ENCODE measurements at places on chromosomes 6 and 20. TPM values are rescaled to one million over a fixed set of nuclear protein-coding genes. Genes with fewer than 3 reads are reported as not detected.

DNA sequence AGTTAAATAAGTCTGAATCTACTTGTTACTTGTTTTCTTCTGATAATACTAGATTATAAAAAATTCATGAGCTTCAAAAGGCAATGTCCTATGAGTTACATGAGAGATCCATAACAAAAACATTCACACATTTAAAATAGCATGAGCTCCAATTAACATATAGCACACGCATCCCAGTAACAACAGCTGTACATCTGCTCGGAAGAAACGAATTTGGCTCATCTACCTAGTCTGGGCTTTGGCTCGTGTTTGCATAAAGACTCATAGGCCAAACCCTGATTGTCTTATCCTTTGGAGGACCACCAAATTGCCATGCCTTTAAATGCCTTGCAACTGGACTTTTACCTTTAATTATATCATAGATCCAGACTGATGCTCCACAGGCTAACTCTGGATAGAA lies 259.7 kb upstream of the CHD6 start:
- DNase-seq, result no peak
- H3K4me1 ChIP-seq, result no peaks in the 10 kb centered on the region
- no peak overlapping the region for H3K4me3 ChIP-seq
- no peaks in the 10 kb centered on the region for H3K36me3 ChIP-seq

GRCh38 chr6:160261991-160262680 lies 3.5 kb upstream of the SLC22A2 start:
- no peaks in the 10 kb centered on the region for H3K4me1 ChIP-seq
- H3K27me3 ChIP-seq, result no peaks in the 10 kb centered on the region
- no peaks in the 10 kb centered on the region for H3K36me3 ChIP-seq
- H3K27ac ChIP-seq, result no peak overlapping the region
- H3K4me3 ChIP-seq, result no peak overlapping the region

The CLPSL2 gene
- total RNA-seq, result not detected

- DNase-seq, result no peak
- H3K4me1 ChIP-seq, result no peaks in the 10 kb centered on the region
These were observed 723 bp upstream of the ZNF451 start for GRCh38 chr6:57089265-57089664.

The COL11A2 gene
- 0.32 TPM for total RNA-seq

The SIRPB1 gene
- total RNA-seq, result 5.8 TPM

DNA sequence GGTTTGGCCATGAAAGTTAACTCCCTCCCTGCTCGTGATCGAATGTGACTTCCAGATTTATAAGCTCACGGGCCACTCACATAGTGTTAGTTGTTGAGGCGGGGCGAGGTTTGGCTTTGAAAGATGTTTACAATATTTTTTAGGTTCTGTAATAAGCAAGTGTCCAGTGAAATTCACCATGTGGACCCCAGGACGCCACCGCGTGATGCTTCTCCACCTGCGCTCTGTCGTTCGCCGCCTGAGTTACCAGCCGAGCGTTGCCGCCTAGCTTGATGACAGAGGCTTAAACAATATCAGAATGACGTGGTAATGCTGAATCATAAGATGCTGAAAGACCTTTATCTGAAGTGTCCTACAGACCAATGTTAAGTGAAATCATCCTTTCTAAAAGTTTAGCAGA lies 241.0 kb downstream of the MYLK4 start:
- H3K4me1 ChIP-seq, result no peaks in the 10 kb centered on the region
- no peak for DNase-seq
- no peak overlapping the region for H3K27ac ChIP-seq
- H3K27me3 ChIP-seq, result no peaks in the 10 kb centered on the region

The FOXC1 gene
- 13.2 TPM for total RNA-seq

The SALL4 gene
- 0.32 TPM for total RNA-seq

The POM121L2 gene
- not detected for total RNA-seq

- H3K27me3 ChIP-seq, result no peaks in the 10 kb centered on the region
- no peaks in the 10 kb centered on the region for H3K4me1 ChIP-seq
- H3K27ac ChIP-seq, result no peak overlapping the region
- no peak overlapping the region for H3K4me3 ChIP-seq
These were observed 147.2 kb upstream of the DST start for GRCh38 chr6:56789879-56790278.

The TAP2 gene
- 18.0 TPM for total RNA-seq

- DNase-seq, result peak; percentile 89
- no peaks in the 10 kb centered on the region for H3K27me3 ChIP-seq
- H3K27ac ChIP-seq, result peak overlapping the region; percentile 82
- no peaks in the 10 kb centered on the region for H3K4me1 ChIP-seq
These were observed 960 bp downstream of the ATP9A start for GRCh38 chr20:51766994-51767866.

GRCh38 chr6:65229825-65230224 lies 477.2 kb downstream of the EYS start:
- no peaks in the 10 kb centered on the region for H3K27me3 ChIP-seq
- no peak for DNase-seq
- no peaks in the 10 kb centered on the region for H3K36me3 ChIP-seq
- H3K27ac ChIP-seq, result no peak overlapping the region
- H3K4me1 ChIP-seq, result no peaks in the 10 kb centered on the region

DNA sequence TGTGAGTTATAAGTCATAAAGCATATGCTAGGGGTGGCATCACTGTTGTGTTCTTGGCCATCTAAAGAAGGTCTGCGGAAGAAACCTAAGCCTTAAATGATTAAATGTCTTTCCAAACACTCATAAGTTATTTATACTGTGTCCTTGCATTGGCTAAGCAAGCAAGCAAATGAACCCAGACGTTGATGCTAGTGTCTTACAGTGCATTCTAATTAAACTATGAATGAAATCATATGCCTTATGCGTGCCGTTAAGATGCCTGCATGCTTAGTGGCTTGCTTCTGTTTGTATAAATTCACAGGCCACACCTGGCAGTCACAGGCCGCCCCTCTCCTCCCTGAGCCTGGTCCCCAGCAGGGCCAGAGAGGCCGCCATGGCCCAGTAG lies 49.9 kb downstream of the RIN2 start:
- H3K4me3 ChIP-seq, result no peak overlapping the region
- DNase-seq, result no peak
- no peak overlapping the region for H3K27ac ChIP-seq
- H3K4me1 ChIP-seq, result peaks cover 12% of the 10 kb centered on the region
- no peaks in the 10 kb centered on the region for H3K27me3 ChIP-seq

The APOBEC2 gene
- total RNA-seq, result not detected

The NHLRC1 gene
- total RNA-seq, result 3.2 TPM

DNA sequence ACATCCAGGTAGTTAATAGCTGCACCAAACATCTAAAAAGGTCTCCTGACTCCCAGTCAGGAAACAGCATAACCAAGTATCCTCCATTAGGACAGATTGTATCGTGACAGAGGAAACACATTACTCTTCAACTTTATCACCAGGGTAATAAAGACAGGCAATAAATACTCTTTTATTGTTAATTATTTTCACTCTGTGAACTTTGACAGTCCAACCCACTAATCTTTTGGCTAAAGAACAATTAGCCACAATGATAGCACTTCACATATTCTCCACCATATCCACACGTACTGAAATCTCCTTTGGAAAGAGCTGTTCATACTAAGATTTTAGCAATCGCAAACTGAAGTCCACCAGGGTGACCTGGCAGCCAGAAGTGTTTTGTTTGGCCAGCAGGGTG lies 46.4 kb downstream of the ARHGAP18 start:
- H3K4me3 ChIP-seq, result no peak overlapping the region
- no peaks in the 10 kb centered on the region for H3K4me1 ChIP-seq
- H3K27ac ChIP-seq, result no peak overlapping the region
- DNase-seq, result no peak

The SAMD10 gene
- 0.96 TPM for total RNA-seq

DNA sequence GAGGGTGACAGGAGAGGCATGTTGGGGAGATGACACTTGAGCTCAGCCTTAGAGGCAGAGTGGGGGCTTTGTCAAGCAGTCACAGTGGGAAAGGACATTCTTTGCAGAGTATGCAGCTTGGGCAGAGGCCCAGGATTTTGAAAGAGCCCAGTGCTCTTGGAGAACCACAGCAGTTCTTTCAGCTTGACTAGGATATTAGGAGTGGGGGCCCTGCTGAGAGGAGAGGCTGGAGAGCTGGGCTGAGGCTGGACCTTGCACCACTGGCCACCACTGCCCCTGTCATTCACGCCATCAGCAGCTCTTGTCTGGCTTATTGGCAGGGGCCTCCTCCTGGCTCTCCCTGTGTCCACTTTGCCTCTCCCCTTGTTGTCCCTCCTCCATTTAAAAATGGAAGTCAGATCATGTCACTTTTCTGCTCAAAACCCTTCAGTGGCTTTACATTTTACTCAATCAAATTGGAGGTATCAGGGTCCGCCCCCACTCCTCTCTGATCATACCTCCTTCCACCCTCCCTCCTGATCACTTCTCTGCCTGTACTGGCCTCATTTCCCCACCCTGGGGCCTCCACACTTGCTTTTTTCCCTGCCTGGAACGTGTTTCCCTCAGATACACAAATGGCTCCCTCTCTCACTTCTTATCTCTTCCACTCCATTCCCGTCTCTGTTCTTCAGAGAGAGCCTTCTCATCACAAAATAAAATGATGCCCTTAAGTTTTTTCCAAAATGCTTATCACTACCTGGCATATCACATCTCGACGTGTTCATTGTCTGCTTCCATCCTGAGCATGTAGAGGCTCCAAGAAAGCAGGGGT lies 10.5 kb downstream of the MANBAL start:
- H3K36me3 ChIP-seq, result no peaks in the 10 kb centered on the region
- H3K4me1 ChIP-seq, result no peaks in the 10 kb centered on the region
- no peak overlapping the region for H3K27ac ChIP-seq
- no peak overlapping the region for H3K4me3 ChIP-seq
- H3K27me3 ChIP-seq, result no peaks in the 10 kb centered on the region

- no peak for DNase-seq
- H3K27ac ChIP-seq, result peak overlapping the region; percentile 78
- peak overlapping the region; percentile 12 for H3K4me3 ChIP-seq
- H3K4me1 ChIP-seq, result no peaks in the 10 kb centered on the region
These were observed 9.4 kb upstream of the TRIB3 start for GRCh38 chr20:370977-371754.

GRCh38 chr20:53693262-53693871 lies 99.7 kb upstream of the ZNF217 start:
- no peaks in the 10 kb centered on the region for H3K36me3 ChIP-seq
- H3K27me3 ChIP-seq, result no peaks in the 10 kb centered on the region
- no peak overlapping the region for H3K27ac ChIP-seq
- no peak overlapping the region for H3K4me3 ChIP-seq
- H3K4me1 ChIP-seq, result no peaks in the 10 kb centered on the region

GRCh38 chr6:50030350-50030749 lies 8.6 kb upstream of the DEFB110 start:
- DNase-seq, result no peak
- no peak overlapping the region for H3K4me3 ChIP-seq
- no peak overlapping the region for H3K27ac ChIP-seq
- no peaks in the 10 kb centered on the region for H3K4me1 ChIP-seq
- no peaks in the 10 kb centered on the region for H3K36me3 ChIP-seq

GRCh38 chr6:141653590-141653989 lies 479.1 kb upstream of the GJE1 start:
- no peaks in the 10 kb centered on the region for H3K27me3 ChIP-seq
- no peak overlapping the region for H3K27ac ChIP-seq
- H3K36me3 ChIP-seq, result no peaks in the 10 kb centered on the region
- no peaks in the 10 kb centered on the region for H3K4me1 ChIP-seq
- H3K4me3 ChIP-seq, result no peak overlapping the region
- no peak for DNase-seq

DNA sequence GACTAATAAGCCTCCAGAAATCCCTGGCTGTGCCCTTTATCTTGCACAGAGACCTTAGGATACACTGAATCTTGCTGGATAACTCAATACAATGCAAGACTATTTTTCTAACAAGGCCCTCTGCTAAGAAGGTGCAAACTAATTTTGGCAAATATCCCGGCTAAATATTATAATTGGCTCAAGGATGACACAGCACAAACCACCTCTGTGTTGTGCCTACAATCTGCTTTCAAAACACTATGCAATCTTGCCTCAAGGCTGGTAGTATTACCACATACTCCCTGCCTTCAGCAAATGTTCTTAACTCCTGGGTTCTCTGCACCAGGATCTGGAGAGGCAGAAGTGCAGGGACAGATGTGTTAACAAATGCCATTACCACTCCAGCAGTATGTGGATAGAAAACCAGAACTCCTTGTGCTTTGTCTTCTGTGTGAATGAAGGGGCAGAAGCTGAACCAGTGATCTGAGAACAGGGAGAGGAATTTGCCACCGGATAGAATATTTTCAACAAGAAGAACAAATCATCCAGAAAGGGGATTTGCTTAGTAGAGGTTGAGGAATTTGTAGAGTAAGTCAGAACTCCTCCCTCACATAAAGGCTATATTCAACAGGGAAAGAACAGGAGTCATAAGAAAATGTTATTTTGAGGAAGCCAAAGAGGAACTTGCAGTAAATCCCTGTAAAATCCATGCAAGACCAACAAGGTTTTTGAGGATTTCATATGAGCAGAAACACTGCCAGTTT lies 74.1 kb upstream of the SLC4A11 start:
- no peaks in the 10 kb centered on the region for H3K27me3 ChIP-seq
- peak overlapping the region; percentile 45 for H3K27ac ChIP-seq
- no peaks in the 10 kb centered on the region for H3K36me3 ChIP-seq
- peaks cover 21% of the 10 kb centered on the region for H3K4me1 ChIP-seq
- no peak overlapping the region for H3K4me3 ChIP-seq

The NRN1 gene
- 81.4 TPM for total RNA-seq

- H3K4me1 ChIP-seq, result peaks cover 21% of the 10 kb centered on the region
- DNase-seq, result peak; percentile 91
- H3K27ac ChIP-seq, result peak overlapping the region; percentile 91
- no peaks in the 10 kb centered on the region for H3K36me3 ChIP-seq
- H3K27me3 ChIP-seq, result no peaks in the 10 kb centered on the region
These were observed 93.3 kb downstream of the SNX5 start for GRCh38 chr20:17875106-17875980.

The DZANK1 gene
- total RNA-seq, result 2.6 TPM

The PGC gene
- not detected for total RNA-seq

- H3K27ac ChIP-seq, result no peak overlapping the region
- no peaks in the 10 kb centered on the region for H3K4me1 ChIP-seq
- DNase-seq, result no peak
- no peak overlapping the region for H3K4me3 ChIP-seq
These were observed 882.0 kb downstream of the TFAP2A start for GRCh38 chr6:9532621-9533557.

The NKAPL gene
- 1.6 TPM for total RNA-seq

DNA sequence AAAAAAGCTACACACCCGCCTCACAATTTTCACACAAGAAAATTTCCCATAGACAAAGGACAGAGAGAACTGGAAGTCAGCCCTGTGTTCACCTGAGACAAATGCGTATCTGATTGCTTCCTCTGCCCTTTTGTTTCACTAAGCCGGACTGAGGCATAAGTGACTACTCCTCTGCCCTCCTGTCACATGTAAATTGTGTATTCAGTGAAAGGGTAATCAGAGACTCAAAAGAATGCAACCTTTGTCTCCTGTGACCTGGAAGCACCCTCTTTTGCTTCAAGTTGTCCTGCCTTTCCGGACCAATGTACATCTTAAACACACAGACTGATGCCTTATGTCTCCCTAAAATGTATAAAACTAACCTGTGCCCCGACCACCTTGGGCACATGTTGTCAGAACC lies 483.8 kb upstream of the EYS start:
- H3K27me3 ChIP-seq, result no peaks in the 10 kb centered on the region
- H3K27ac ChIP-seq, result no peak overlapping the region
- no peaks in the 10 kb centered on the region for H3K36me3 ChIP-seq
- H3K4me3 ChIP-seq, result no peak overlapping the region
- no peaks in the 10 kb centered on the region for H3K4me1 ChIP-seq
- DNase-seq, result no peak

- no peak overlapping the region for H3K27ac ChIP-seq
- DNase-seq, result no peak
- H3K27me3 ChIP-seq, result no peaks in the 10 kb centered on the region
- no peaks in the 10 kb centered on the region for H3K36me3 ChIP-seq
These were observed 115.4 kb downstream of the OPRM1 start for GRCh38 chr6:154154389-154154967.
